Foreskin melanocyte (primary cell): ENCODE measurements at places on chromosomes 5 and 9.

- DNase-seq = no peak
These were observed 30.0 kb upstream of the OR2Y1 start for GRCh38 chr5:180769821-180770220.

DNA sequence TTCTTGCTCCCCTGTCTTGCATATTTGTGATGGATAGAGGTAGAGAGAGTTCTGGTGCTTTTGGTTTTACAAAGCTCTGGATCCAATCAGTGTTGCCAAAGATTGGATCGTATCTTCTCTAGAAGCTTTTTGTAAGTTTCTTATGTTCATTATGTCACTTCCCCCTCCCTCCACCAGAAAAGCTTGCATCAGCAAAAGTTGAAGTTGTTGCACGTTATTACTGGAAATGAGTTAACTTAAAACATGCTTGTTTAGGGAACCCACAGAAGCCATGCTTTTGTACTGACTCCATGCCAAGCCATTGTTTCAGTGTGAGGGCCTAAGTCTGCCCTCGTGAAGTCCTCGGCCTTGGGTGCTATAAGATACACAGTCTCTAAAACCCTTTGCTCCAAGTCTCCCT is 186.5 kb downstream of the ERCC6L2 start:
- DNase-seq = no peak

GRCh38 chr9:87792831-87793288 is 66.9 kb downstream of the CTSL start:
- DNase-seq = peak; percentile 76

GRCh38 chr5:26940994-26941393 is 97.4 kb downstream of the CDH9 start:
- no peak for DNase-seq

GRCh38 chr5:179319741-179320281 is 25.4 kb downstream of the ADAMTS2 start:
- no peak for DNase-seq

GRCh38 chr9:108621991-108622855 is 233.6 kb downstream of the ACTL7B start:
- no peak for DNase-seq

DNA sequence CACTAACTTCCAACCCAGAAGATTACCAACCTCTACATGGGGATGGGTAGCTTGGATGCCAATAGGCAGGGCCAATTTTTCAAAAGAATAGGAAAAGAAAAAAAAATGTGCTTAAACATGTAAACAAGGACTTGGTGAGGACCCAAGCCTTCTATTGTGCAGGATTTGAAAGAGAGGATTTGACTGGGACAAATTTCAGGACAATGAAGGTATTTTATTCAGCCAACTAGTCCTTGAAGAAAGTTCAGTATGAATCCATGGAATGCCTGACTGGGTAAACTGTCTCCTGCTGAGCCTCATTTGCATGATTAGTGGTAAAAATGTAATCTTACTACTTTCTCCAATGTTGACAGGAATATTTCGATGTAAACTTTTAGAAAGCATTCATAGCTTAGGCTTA is 192.5 kb upstream of the RORB start:
- DNase-seq = no peak

- DNase-seq = no peak
These were observed 12.1 kb upstream of the TNFAIP8 start for GRCh38 chr5:119343766-119344165.
